ENCODE measurements at places on chromosomes 3 and 15. TPM values are rescaled to one million over a fixed set of nuclear protein-coding genes. Genes with fewer than 3 reads are reported as not detected.

AGBL1 gene
- not detected for total RNA-seq

SERPINI2 gene
- total RNA-seq = not detected

COPS2 gene
- total RNA-seq = 65.2 TPM

NUDT16 gene
- 10.9 TPM for total RNA-seq

OR5H6 gene
- not detected for total RNA-seq

SCN11A gene
- total RNA-seq = 0.05 TPM

SAMD7 gene
- not detected for total RNA-seq

OR5K2 gene
- total RNA-seq = not detected

P3H2 gene
- total RNA-seq = not detected

SNX22 gene
- not detected for total RNA-seq

HTR3E gene
- total RNA-seq = not detected

PHC3 gene
- total RNA-seq = 53.2 TPM

NPAP1 gene
- not detected for total RNA-seq

TUSC7 gene
- not detected for total RNA-seq

GPR149 gene
- total RNA-seq = not detected

OR5K1 gene
- not detected for total RNA-seq

ACKR4 gene
- not detected for total RNA-seq

MYRIP gene
- not detected for total RNA-seq

ZNF80 gene
- 0.40 TPM for total RNA-seq

EEF1AKMT4 gene
- 16.8 TPM for total RNA-seq

C2CD4B gene
- not detected for total RNA-seq

SLC7A14 gene
- total RNA-seq = not detected

CADPS gene
- not detected for total RNA-seq

SLC51A gene
- not detected for total RNA-seq

C15orf39 gene
- total RNA-seq = 26.8 TPM

CCK gene
- not detected for total RNA-seq

OCA2 gene
- not detected for total RNA-seq

IL17RD gene
- not detected for total RNA-seq

NOX5 gene
- total RNA-seq = not detected

GABRB3 gene
- not detected for total RNA-seq

ANKRD34C gene
- not detected for total RNA-seq

ALPK3 gene
- total RNA-seq = 0.67 TPM

CCR2 gene
- 2.5 TPM for total RNA-seq

MYO1E gene
- total RNA-seq = 20.0 TPM

RSL24D1 gene
- 76.0 TPM for total RNA-seq

SPESP1 gene
- total RNA-seq = not detected

PDZRN3 gene
- not detected for total RNA-seq

FOXL2NB gene
- total RNA-seq = not detected

ALDH1A2 gene
- not detected for total RNA-seq

AHSG gene
- not detected for total RNA-seq

TYRO3 gene
- 0.36 TPM for total RNA-seq

IL12A gene
- 0.31 TPM for total RNA-seq

PAK6 gene
- 1.9 TPM for total RNA-seq

ADAMTS17 gene
- 0.59 TPM for total RNA-seq

ZKSCAN7 gene
- 4.9 TPM for total RNA-seq

USP50 gene
- total RNA-seq = not detected

SLC24A5 gene
- not detected for total RNA-seq

LSMEM2 gene
- not detected for total RNA-seq

TAGLN3 gene
- 0.74 TPM for total RNA-seq
